ENCODE measurements at places on chromosomes 7 and 10.

DNA sequence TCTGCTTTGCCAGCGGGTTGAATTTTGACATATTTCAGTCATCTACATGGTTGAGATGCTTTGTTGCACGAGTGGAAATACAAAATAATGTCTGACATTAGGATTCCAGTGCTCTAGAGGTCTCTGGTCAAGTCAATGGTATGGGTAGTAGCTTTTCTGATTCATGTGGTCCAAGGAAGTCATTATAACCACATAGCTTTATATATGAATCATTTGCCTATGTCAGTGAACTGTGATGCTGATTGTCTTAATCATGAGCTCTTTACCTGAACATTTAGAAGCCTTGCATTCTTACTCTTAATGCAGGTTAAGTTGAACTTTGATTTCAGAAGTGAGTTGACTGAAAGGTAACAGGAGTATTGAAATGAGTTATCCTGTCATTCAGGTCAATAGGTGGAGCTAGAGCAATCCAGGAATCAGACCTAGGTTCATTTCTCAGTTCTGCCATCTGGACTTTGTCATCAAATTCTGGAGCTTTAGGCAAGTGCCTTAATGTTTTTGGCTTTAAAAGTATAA is 3.3 kb downstream of the MAPK8 start:
- DNase-seq, result no peak

- DNase-seq, result no peak
These were observed 24.5 kb downstream of the CHST15 start for GRCh38 chr10:124068929-124069328.

GRCh38 chr10:90579602-90580242 is 278.1 kb downstream of the HTR7 start:
- DNase-seq, result no peak

DNA sequence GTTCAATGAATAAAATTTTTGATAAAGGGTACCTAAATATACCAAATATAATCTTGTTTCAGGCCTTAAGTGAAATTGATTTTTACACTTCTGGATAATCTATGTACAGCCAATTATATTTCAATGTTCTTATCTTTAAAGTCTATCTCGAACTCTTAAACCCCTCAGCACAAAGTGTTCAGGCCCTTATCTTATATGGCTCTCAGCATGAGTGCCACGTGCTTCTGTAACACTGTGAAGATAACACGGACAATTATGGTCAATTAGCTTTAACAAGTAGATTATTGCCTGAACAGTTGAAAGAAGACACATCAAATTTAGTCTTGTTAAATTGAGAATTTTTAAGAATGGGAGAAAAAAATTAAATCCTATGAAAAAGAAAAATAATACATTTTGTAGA is 40.4 kb upstream of the DMTF1 start:
- no peak for DNase-seq

DNA sequence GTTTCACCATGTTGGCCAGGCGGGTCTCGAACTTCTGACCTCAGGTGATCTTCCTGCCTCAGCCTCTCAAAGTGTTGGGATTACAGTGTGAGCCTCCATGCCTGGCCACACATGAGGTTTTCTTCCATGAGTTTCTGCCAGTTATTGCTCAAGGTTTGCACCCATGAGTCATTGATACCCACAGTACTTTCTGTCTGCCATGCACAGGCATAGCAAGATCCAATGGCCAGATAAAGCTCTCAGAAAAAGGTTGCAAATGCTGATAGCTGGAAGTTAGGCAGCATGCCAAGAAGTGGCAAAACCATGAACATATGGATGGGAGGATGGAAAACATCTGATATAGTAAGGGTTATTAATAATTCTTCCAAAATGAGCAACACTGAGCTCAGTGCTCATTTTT is 298.7 kb upstream of the NRG3 start:
- no peak for DNase-seq

- DNase-seq, result no peak
These were observed 358.8 kb downstream of the SUGCT start for GRCh38 chr7:40493609-40494051.

DNA sequence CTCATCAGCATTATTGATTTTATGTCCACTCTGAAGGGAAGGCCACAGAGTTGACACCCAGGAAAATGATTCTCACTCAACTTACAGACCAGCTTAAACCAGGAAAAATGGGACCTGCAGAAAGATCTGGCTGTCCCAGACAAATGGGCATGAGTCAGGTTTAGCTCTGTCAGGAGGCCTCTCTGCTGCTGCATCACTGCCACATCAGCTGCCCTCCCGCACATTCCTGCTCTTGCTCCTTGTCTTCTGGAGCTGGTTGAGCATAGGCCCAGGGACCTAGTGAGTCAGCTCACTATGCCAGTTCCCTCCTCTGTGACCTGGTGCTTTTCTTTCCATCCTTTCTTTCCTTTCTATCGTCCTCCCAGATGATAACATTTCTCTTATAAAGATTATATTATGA is 18.8 kb upstream of the SMNDC1 start:
- no peak for DNase-seq

- DNase-seq, result peak; percentile 70
These were observed at the start of gene BAG3 for GRCh38 chr10:119650692-119651513. BAG3 (plus strand) TSS chr10:119651380; CDS start chr10:119651676, 296 bp downstream.

DNA sequence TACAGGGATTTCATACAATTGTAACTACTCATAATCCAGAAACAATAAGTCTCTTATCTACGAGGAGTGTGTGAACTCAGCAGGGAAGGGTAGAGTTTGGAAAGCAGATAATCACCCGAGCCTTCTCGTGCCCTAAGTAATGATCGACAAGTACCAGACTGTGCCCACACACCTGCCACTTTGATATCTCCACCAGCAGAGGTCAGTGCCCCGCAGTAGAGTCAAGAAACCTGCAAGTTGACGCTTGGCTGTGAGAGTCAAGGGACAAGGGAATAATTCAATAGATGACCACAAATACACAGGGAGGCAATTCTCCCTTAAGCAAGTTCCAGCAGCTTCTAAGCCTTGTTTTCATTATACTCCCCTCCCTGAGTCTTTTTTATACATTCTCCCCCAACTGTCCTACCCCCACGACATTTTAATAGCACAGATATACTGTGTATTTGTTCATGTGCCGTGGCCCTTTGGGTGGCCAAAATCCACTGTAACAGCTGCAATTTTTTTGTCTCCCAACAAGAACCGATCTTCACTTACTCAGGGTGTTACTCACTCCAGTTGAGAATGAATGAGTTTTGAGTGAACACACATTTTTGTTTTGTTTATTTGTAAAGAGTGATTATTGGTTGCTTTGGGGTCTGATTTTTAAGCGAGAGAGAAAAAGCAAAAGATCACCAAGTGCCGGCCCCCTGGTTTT is 106.9 kb upstream of the RHEB start:
- no peak for DNase-seq

DNA sequence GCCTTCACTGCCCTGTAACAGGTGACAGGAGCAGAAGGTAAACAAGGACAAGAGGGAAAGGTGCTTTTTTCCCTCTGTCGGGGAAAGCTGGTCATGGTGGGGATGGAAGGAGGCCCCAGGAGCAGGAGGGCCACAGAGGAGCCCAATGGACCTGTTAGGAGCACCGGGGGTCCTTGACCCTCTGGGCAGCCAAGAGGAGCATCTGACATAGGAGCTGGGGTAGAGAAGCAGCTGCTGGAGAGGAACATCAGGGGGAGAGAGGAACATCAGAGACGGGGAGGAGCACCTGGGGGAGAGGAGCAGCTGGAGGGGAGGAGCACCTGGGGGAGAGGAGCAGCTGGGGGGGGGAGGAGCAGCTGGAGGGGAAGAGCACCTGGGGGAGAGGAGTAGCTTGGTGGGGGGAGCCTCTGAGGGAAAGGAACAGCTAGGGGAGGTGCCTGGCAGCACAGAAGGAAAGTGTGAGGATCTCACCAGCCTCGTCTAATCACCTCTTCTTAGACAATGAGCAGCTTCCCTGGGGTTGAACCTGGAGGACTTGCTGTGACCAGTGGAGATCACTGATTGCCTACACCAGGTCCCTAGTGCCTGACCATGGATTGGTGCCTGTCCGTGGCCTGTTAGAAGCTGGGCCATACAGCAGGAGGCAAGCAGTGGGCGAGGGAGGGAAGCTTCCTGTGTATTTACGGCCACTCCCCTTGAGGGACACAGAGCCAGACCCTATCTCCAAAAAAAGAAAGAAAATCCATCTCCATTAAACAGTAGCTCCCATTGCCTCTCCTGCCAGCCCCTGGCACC is 37.6 kb downstream of the JAKMIP3 start:
- DNase-seq, result no peak

DNA sequence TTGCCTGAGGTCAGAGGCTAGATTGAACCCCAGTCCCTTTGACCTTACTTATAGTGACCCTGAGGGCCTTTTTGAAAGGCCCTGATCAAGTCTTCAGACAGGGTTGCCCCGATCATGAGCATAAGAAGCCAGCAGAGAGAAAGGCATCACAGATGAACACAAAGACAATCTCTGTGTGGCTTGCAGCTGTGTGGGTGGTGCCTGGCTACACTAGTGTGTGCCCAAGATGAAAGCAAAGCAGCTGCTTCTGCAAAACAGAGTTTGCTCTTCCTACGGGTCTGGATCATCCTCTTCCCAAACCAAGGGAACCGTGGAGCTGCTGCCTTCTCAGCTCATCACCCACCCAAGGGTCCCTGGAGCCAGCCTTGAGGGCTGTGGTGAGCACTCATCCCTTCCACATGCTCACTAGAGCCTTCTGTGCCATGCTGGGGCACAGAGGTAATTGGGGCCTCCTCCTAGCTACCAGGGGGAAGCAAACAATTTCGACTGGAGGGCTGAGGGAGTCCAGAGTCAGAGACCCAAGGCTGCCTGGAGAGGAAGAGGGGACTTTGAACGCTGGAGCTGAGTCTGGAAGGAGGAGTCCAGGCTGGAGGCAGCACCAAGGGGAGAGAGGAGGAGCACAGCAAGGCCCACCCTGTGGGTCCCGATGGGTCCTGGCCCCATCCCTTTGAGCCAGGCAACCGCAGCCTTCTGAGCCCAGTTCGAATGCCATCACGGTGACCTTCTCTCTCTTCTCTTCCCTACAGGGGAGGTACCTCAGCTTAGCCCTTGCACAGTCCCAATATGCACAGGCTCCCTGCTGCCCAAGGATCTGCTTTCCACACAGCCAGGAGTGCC is 42.3 kb downstream of the ANTXRL start:
- no peak for DNase-seq

GRCh38 chr10:121655254-121656144 is 57.3 kb upstream of the FGFR2 start:
- DNase-seq, result no peak

DNA sequence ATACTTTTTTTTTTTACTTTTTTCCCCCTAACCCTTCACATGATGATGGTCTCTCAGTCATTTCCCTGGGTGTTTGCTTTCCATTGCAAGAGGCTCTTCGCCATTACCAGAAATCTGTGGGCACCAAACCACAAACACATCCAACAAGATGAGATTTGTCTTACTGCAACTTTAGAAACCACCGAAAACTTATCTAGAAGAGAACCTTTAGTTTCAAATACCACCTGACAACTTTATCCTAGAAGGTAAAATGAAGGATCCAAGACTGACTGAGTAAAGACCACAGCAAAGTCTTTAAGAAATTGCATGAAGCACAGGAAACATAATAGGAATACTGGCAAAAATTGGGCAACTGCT is 363.3 kb upstream of the MBL2 start:
- no peak for DNase-seq

DNA sequence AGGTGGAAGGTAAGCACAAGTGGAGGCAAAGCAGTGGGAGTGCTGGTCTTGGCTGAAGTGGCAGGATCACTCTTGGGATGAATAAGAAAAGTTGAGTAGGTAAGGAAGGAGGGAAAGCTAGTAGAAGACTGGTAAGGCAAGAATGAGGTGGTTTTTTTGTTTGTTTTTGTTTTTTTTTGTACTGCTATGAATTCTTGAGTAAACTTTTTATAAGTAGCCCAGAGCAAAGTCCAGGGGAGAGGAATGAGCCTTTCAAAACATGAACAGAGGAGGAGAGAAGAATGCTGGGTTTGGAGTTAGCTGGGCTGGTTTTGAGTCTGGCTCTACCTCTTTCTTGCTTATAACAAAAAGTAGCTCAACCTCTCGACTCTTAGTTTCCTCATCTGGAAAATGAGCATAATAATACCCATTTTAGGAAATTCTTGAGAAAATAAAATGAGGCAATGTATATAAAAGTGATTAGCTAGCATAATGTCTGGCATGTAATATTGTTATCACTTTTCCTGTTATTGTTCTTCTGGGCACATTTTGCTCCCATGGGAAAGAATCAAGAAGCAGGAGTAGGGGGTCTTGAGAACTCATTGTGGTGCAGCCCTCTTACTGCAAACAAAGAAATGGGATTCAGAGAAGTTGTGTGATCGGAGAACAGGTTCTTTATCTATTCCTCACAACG is 24.1 kb upstream of the LRRC17 start:
- no peak for DNase-seq

DNA sequence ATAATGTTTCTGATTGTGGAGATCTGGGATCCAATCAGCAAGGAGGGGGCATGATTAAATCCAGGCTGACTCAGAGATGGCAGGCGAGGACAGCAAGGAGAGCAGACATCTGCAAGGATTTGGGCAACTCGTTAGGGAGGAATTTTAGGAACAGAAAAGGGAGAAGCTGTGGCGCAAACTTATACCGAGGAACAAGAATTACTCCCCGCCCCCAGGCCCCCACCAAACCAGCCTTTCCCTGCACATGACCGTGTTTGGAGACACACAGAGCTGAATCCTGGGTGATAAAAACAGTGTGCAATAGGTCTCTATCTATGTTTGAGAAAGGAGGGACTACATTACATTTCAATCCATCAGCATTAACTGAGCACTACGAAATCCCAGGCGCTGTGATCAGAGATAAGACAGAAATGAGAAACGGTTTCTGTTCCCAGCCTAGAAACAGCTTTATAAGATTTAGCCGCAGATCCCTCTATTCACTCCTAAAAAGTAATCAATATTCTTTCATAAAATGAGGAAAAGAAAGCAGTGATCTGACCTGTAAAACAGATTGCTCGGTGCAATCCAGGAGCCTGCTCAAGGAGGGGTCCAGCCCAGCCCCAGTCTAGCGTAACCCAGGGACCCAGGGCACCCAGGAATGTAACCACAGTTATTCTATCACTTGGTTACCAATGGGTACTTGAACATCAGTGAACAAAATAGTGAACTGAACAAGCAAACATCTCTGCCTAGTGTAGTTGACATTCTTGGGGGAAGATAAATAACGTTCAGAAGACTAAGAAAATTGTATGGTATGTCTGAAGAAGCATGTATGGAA is 37.2 kb upstream of the RAPGEF5 start:
- DNase-seq, result no peak

DNA sequence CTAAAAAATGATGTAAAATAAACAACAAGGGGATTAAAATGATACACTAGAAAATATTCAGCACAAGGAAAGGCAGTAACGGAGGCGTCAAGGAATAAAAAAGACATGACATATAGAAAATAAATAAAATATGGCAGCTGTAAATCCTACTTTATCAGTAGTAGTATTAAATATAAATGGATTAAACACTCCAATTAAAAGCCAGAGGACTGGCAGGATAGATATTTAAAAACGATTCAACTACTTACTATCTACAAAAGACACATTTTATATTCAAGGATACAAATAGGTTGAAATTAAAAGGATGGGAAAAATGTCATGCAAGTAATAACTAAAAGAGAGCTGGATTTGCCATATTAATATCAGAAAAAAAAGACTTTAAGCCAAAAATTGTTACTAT is 43.2 kb downstream of the FZD1 start:
- no peak for DNase-seq

- DNase-seq, result peak; percentile 41
These were observed 724 bp downstream of the CAPZA2 start for GRCh38 chr7:116862951-116863670.

GRCh38 chr7:77664715-77665114 is 31.5 kb upstream of the RSBN1L start:
- DNase-seq, result no peak

All from NCI-H510A (cell line).